NCI-H1930 (cell line): ENCODE measurements at places on chromosomes 4 and X.
A peak's percentile ranks its signal among the peaks of the same experiment; 100 is the strongest.

DNA sequence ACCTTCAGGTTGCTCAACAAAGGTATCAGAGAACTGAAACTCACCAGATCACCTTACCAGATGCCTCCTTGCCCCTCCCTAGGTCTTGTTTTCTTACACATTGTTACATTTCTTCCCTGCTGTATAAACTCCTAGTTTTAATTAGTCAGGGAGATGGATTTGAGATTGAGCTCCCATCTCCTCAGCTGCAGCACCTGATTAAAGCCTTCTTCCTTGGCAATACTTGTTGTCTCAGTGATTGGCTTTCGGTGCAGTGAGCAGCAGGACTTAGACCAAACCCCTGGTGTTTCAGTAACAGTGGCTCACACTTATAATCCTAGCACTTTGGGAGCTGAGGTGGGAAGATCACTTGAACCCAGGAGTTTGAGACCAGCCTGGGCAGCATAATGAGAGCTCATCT lies 42.5 kb upstream of the KLHL8 start:
- no peak for DNase-seq

- no peak for DNase-seq
Observed at GRCh38 chr4:62517716-62518115, 1317.6 kb downstream of the ADGRL3 start.

DNA sequence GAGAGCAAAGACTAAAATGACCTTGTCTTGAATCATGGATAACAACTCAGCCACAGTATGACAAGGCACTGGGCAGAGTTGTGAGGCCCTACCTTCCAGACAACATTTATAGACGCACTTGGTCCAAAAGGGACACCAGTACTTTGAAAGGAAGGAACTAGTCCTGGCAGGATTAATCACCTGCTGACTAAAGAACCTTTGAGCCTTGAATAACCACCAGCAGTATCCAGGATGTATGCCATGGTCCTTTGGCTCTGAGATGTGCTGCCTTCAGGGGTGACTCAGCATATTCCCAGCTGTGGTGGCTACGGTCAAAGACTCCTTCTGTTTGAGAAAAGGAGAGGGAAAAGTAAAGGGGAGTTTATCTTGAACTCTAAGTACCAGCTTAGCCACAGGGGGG lies 118.1 kb upstream of the PRR32 start:
- no peak for DNase-seq

DNA sequence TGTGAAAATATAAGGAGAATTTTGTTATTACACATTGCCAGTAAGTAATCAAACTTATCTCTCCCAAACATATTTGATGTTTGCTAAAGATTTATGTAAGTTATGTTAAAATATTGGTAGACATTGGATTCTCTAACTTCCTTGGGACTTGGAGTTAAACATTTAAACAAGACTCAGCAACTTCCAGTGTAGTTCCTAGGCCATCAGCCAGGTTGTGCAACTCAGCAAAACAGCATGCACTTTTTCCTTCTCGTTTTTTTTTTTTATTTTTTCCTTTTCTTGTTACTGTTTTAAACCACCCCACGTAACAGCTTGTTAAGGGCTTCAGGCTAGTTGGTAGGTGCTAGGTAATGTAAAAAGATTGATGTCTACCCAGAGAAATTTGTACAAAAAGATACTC lies 510.4 kb downstream of the ANKRD50 start:
- no peak for DNase-seq

GRCh38 chr4:117755438-117755837 lies 278.8 kb upstream of the NDST3 start:
- no peak for DNase-seq

DNA sequence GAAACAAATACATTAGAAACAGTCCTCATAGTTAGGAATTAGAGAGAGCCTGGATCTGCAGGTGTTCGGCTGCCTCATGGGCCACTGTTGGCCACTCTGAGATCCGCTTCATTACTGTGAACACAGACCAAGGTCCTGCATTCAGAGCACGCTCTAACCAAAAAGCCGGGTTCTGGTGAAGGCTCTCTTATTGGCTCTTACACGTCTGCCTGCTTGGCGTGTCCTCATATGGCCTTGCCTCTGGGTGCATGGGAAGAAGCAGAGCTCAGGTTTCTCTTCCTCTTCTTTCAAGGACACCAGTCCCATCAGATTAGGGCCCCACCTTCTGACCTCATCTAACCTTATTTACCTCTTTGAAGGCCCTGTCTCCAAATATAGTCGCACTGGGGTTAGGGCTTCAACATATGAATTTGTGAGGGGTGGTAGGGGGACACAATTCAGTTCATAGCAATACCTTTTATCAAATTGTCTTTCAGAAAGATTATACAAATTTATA lies 37.1 kb upstream of the ELF2 start:
- no peak for DNase-seq

GRCh38 chrX:149498767-149499166 lies 6.3 kb downstream of the IDS start:
- DNase-seq: no peak

DNA sequence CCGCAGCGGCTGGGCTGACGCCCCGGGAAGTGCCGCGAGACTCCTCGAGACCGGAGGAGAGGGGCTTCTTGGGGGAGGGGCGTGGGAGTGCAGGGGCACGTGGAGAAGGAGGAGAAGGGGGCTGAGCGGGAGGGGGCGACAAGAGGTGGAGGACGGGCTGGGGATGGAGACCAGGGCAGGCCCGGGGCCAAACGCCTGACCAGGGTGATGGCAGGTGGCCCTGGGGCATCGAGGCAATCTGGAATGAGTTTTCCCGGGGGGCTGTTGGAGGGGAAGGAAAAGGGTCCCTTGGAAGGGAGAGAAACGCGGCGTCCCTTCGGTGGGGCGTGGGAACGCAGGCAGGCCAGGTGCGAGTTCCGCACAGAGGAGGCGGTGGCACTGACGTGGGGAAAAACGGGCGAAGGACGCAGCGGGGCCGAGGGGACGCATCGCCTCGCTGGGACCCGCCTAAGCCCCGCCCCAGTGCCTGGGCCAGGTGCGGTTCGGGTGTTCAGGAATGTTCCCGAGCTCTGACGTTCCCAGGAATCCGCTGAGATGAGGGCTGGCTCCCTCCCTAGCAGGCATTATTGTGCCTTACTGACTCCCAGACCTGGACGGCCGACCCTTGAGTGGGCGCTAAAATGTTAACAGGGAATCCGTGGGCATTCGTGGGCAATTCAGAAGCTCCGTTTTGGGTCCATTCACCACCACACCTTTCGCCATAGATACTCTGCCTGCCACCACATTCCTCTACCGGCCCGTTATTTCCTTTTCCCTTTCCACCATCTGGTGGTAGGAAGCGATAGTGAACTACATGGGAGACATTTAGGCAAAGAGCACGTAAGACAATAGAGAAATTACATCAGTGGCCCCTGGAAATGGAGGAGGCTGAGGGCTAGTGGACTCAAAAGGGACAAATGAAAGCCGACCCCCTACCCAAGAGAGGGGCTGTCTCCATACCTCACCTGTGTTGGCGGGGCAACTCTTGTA lies 795 bp upstream of the SH3KBP1 start:
- peak; percentile 5 for DNase-seq

- no peak for DNase-seq
Observed at GRCh38 chrX:19174401-19175025, 52.2 kb upstream of the ADGRG2 start.

GRCh38 chr4:34466411-34466810 lies 1777.9 kb downstream of the ARAP2 start:
- DNase-seq: no peak
